ENCODE measurements at places on chromosomes 6 and 20. TPM values are rescaled to one million over a fixed set of nuclear protein-coding genes. Genes with fewer than 3 reads are reported as not detected.

Gene TRIM40
- total RNA-seq: not detected

DNA sequence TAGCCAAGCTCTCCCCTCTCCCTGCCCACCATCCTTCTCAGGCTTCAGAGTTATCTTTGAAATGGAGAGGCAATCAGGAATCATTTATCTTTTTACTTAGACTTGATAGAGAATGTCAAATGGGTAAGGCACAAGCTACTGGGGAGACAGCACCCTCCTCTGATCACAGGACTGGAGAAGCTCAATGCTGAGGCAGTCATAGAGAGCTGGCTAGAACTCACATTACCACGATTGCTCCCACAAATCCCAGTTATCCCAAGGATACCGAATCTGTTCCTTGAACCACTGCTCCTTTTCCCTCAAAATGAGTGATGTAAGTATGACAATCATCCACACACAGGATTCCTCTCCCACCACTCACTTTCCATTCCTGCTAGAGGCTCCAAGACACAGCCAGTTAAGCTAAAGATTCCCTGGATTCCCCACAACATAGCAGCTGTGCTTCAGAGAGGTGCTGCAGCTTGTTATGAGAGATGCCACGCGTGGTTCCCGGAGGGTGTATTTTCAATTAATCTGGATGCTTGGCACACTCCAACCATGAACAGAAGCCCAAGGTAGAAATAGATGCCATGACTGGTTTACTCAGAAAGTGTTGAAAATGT is 96.2 kb upstream of the VGLL2 start:
- DNase-seq: no peak

- no peak for DNase-seq
Observed at GRCh38 chr20:50403565-50404418, 106.4 kb upstream of the PTPN1 start.

GRCh38 chr6:33166811-33167210 is 25.5 kb downstream of the COL11A2 start:
- no peak for DNase-seq

DNA sequence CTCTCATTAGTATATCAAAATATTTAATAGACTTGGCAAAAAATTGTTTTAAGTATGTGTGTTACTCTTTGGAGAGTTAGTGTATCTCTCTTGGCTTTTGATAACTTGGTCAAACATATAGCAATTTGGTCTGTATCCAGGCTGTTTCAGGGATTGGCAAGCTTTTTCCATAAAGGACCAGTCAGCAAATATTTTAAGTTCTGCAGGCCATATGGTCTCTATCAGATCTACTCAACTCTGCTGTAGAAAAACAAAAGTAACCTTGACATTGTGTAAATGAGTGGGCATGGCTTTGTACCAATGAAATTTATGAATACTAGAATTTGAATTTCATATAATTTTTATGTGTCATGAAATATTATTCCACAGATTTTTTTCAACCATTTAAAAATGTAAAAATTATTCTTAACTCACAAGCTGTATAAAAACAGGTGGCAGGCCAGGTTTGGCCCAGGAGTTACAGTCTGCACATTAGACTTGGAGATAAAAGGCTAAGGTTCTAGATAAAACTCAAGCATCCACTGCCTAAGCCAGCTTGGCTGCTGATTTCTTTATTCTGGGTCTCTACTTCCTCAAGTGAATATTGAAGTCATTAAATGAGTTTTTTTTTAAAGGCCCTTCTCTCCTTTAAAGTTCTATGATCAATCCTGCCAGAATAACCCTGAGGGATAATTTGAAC is 13.7 kb downstream of the GSTA4 start:
- no peak for DNase-seq

Data from WTC11 (cell line).